ENCODE measurements at places on chromosomes 3 and 15.

DNA sequence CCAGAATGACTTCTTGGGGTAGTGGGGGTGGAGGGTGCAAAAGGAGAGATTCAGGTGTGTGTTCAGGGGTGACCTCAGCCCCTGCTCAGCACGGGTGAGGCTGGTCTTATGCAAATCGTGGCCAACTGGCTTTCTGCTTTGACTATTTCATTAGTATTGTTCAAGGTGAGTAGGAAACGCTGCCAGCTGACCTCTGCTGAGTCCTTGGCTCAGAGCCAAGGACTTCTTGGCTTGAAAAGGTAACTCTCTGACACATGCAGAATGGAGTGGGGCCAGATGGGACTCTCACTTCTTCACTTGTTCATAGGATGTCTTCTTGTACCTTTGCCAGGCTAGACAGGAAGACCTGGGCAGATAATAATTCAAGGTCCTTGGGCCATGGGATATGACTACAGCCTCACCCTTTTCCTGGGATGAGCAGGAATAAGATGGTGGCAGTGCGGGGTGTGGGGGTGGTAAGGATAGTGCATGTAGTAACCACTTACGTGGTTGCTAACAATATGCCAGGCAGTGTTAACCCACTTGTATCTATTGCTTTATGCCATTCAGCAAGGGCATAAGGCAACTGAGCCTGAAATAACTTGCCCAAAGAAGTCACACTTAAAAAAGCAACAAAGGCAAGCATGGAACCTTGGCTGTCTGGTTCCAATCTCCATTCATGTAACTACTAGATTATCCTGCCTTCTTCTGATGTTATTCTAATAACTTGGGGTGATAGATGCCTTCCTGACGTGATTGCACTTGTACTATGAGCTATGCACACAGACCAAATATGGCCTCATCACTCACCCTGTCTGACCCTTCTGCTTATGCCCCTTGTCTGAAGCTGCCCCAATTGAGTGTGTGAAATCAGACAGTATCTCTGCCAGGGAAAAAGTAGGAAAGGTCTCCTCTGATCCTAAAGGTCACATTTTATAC lies 193.1 kb downstream of the NR1D2 start:
- no peak for DNase-seq

GRCh38 chr15:81819924-81820635 lies 225.7 kb downstream of the MEX3B start:
- DNase-seq, result no peak

- DNase-seq, result peak; percentile 24
These were observed 141.5 kb downstream of the GADL1 start for GRCh38 chr3:30752970-30753369.

DNA sequence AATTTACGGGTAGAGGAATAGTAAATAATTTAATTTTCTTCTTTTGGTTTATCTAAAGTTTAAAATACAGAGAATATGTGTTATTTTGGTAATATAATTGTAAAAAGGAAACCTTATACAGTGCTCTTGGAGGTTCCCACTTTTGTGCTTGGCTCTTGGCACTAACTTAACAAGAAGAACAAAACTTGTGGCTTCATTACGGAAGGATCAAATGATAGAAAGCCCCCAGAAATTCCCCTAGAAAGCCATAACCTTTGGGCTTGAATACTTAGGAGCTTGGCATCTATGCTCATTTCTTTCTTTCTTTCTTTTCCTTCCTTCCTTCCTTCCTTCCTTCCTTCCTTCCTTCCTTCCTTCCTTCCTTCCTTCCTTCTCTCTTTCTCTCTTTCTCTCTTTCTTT lies 197.5 kb downstream of the SOX2 start:
- DNase-seq, result no peak
